ENCODE measurements at places on chromosomes 7 and 10.
A peak's percentile ranks its signal among the peaks of the same experiment; 100 is the strongest.

- no peak for DNase-seq
These were observed 80.9 kb upstream of the APBB1IP start for GRCh38 chr10:26357203-26357602.

- peak; percentile 52 for DNase-seq
These were observed 576 bp upstream of the CSGALNACT2 start for GRCh38 chr10:43137717-43138020.

DNA sequence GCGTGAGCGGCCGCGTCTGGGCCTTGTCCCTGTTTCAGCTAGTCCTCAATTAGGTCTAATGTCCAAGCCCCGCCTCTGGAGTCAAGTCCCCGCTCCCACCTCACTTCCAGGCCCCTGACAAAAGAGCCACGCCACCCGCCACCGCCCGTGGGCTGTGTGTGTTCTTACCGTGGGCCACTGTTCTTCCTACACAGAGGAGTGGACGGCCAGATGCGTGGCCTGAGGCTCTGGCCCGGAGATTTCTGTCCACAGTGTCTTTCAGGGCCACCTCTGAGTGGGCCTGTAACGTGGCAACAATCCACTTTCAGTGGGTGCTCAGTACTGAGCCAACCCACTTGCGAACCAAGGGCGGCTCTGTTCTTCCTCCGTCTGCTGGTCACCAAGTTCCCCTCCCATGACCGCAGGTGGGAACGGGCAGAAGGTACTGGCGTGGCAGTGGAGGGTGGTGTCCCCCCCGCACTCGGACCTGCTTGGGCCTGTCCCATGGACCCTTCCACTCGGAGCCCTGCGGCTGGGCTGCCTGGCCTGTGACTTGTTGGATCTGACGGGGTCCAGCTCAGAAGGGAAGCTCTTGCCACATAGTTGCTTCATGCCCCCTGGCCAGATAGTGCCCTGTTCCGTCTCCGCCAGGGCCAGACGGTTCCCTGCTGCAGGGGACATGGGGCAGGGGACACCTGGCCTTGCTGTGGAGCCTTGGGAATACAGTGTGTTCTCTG, 15.0 kb upstream of the ZFAND2A start:
- no peak for DNase-seq

DNA sequence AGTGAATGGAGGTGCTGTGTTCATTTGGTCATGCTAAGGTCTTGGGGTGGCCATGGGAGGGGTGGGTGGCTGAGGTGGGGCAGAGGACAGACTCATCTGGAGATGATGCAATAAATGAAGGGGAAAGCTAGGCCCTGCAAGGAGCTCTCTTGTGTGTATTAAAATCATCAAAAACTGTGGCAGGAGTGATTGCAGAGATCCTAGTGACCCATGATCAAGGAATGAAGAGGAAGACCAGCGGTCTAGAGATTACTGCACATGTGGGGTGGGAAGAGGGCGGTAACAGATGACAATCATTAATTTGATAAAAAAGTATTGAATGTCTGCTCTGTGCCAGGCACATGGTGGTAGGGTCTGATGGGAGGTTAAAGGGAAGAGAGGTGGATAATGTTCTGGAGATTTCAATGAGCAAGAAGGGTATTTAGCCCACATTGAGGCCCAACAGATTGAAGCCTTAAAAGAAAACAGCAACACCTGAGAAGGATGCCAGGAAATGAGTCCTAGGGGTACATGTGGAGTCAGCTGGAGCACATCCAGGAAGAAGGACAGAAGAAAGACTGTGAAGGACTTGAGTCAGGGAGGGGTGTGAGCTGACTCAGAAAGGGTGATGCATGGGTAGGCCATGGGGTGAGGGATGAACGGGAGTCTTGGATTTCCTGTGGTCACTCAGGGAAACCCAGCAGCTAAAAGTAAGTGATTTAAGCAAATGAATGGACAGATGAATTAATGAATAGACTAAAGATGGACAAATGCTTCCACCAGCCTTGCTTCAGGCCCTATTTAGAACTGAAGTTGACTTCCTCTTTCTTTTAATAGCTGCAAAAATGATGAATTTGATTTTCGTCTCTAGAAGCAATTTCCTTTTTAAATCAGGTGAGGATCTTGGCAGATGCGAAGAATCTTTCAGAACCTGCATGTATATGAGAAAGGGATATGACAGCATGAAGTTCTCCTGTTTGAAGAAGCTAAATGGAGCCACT, 83.1 kb upstream of the IGFBP3 start:
- DNase-seq = no peak

GRCh38 chr10:132846631-132847415, 60.9 kb upstream of the NKX6-2 start:
- no peak for DNase-seq

DNA sequence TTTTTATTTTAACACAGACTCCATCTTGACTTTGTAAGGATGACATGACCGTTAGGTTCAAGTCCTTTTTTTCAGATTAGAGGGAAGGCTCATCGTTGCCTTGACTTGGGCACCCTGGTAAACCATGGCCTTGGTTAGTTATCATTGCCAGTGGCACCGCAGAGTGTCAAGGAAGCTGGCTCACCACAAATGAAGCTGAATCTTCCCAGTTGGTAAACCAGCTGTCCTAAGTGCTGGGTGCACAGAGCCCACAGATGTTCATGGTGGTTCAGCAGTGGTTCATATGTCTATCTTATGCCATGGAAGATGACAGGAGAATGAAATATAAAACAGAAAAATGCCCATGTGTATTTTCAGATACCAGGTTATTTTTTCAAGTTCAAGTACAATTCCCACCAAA, 273.6 kb downstream of the PLXDC2 start:
- DNase-seq = no peak

DNA sequence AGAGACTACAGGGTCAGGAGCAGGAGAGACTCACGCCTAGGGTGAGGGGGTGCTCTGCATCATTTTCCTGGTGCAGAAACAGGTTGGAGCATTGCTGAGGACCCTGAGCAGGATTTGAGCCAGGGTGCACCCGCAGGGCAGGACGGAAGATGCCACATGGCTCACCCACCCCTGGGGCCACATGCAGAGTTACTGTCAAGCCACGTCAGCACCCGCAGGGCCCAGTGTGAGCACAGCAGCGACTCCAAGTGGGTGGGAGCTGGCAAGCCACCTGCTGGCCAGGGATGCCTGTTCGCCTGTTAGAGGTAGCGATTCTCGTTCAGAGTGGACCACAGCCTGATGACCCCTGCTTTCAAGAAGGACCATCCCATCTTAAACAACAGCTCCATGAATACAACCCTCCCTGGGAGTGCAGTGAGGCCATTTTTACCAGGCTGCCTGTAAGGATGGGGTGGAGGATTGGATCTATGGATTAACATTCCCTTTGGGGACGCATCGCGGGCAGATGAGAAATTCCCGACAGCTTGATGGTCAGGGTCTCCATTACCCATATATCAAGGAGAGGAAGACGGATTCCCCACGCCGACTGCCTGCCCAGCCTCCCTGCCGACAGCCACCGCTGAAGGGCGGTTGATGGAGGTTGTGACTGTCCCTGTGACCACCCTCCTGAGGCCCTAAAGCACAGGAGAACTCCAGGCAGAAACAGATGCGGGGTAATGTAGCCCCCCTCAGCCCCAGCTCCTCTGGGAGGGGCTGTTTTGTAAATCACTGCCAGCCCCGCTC, 101.1 kb upstream of the RET start:
- DNase-seq = no peak

DNA sequence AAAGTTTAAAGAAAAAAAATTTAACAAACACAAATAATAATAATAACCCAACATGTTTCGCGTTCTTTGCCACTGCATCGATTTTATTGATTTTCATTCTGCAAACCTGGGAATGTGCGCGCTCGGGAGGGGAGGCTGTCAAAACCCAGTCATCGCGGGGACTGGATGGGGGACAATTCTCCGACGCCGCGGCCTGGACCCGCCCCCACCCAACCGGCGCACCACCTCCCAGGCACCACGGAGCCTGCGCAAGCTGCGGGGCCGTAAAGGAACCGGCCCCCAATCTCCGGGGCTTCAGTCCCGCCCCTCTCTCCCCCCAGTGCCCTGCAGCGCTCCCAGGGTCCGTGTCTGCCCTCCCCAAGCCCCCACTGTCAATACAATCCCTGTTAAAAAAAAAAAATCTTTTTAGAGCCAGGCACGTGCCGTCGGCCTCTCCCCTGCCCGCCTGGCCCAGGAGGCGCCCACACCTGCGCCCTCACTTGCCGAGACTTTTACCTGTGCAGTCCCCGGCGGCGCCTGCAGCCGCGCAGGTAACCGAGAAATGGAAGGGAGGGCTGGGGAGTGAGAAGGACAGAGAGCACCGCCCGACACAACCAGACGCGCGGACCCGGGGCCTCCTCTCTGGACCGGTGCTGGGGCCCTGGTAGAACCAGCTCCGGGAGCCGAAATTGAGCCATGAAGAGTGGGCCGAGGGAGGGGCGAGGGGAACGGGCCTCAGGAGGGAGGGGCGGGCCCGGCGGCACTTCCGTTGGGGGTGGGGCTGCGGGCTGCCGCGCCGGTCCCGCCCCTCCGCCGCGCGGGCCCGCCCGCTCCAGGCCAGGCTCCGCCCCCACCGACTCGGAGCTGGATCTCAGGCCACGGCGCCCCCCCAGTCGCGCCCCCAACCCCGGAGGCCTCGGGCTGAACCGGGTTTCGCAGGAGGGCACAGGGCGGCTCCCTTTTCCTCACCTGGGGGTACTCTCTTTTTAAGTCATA, 7.6 kb upstream of the ZNF503 start:
- peak; percentile 39 for DNase-seq

DNA sequence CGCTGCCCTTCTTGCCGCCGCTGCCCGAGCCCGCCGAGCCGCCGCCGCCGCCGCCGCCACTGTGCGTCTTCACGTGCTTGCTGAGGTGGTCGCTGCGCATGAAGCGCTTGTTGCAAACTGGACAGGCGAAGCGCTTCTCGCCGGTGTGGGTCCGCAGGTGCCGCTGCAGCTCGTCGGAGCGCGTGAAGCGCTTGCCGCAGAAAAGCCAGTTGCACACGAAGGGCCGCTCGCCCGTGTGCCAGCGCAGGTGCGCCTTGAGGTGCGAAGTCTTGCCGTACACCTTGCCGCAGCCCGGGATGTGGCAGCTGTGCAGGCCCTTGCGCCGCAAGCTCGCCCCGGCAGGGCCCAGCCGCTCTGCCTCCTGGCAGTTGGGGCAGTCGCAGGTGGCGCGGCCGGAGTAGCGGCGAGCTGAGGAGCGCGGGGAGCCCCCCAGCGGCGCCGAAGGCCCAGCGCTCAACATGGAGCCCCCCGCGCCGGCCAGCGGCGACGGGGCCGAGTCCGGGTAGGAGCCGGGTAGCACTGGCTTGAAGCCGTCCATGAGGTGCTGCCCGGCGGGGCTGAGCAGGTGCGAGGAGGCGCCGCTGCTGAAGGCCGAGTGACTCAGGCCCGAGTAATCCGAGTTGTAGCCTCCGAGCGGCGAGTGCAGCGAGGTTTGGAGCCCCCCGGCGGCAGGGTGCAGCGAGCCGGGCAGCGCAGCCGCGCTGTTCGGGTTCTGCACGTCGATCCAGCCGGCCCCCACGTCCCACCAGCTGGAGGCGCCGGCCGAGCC, 2.1 kb downstream of the SP8 start:
- DNase-seq = no peak

GRCh38 chr7:131578602-131579001, 22.2 kb upstream of the PODXL start:
- no peak for DNase-seq

DNA sequence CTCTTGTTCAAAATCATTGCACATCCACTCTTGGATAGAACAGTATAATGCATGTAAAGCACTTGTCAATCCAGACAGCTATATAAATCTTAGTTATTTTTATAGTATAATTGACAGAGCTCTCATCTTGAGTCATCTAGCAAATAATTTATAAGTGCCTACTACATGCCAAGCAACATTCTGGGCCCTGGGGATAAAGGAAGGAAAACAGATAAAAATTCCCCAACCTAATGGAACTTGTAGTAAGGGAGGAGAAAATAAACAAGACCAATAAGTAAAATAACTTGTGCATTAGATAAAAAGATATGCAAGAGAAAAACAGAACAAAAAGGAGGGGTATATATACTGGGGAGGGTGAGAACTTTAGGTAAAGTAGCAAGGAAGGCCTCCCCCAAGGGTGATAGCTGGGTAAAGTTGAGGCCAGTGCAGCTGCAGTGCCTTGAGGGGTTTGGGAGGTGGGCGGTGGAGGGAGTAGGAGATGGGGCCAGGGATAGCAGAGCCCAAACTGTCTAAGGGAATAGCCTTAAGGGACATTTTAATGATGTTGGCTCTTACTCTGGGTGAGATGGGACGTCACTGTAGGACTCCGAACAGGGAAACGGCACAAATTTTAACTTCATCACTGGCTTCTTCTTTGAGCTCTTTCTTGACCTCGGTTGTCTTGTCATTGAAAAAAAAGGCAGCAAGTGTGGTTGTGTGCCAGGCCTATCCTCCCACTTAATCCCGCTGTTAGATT, 79.3 kb upstream of the SEC61G start:
- no peak for DNase-seq

GRCh38 chr7:48971173-48971572, 46.8 kb downstream of the CDC14C start:
- DNase-seq = no peak

- DNase-seq = no peak
These were observed 261.0 kb downstream of the STK31 start for GRCh38 chr7:23971031-23971430.

GRCh38 chr10:29896053-29896452, 163.3 kb downstream of the JCAD start:
- DNase-seq = no peak

- DNase-seq = no peak
These were observed 24.1 kb upstream of the SEMA3A start for GRCh38 chr7:84218681-84219080.

DNA sequence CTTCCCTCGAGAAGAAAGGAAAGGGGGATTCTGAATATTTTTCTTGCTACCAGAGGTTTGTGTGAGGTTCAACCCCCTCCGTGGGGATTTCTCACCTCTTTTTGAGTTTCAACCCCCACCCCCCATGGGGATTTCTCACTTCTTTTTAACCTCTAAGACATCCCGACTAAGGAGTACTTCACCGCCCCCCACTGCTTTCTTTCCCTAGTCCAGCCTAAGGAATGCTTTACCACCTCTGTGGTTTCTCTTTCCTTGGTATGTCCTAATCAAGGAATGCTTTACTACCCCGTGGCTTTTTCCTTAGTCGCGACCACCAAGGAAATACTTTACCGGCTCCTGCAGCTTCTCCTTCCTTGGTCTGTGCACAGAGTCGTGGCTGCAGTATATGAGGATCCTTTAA, 149.4 kb downstream of the LYZL1 start:
- DNase-seq = no peak

GRCh38 chr7:1055491-1055955, 11.2 kb downstream of the GPR146 start:
- no peak for DNase-seq

DNA sequence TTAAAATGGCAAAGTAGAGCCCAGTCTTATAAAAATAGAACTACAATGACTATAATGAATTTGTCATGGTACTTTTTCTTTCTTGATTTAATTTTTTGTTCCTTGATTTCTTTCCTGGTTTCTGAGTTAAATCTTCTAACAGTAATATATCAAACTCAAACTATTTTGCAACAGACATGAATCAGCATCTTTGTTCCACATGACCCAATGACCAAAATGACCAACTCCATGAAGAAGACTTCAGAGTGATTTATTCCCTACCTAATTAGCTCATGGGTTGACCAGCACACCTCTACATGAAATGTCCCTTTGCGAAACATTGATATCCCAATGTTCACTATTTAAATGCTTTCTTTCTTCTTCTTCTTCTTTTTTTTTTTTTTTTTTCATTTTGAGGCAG, 30.9 kb downstream of the NMT2 start:
- no peak for DNase-seq

- DNase-seq = no peak
These were observed 121.8 kb upstream of the HPS1 start for GRCh38 chr10:98568551-98568950.

All from CD4-positive, alpha-beta T cell treated with Interleukin-6 for 4 hours (primary cell).